ENCODE measurements at places on chromosomes 1 and 21. TPM values are rescaled to one million over a fixed set of nuclear protein-coding genes. Genes with fewer than 3 reads are reported as not detected.
A peak's percentile ranks its signal among the peaks of the same experiment; 100 is the strongest.

Gene CHODL
- total RNA-seq, result 0.57 TPM

- DNase-seq, result no peak
- H3K4me1 ChIP-seq, result no peaks in the 10 kb centered on the region
- no peak overlapping the region for H3K27ac ChIP-seq
- no peaks in the 10 kb centered on the region for H3K27me3 ChIP-seq
Observed at GRCh38 chr1:90340606-90341005, 345.7 kb downstream of the ZNF326 start.

- no peak for DNase-seq
- peaks cover 8% of the 10 kb centered on the region for H3K4me1 ChIP-seq
- no peaks in the 10 kb centered on the region for H3K27me3 ChIP-seq
- H3K27ac ChIP-seq, result peak overlapping the region; percentile 50
- no peaks in the 10 kb centered on the region for H3K36me3 ChIP-seq
Observed at GRCh38 chr1:85330214-85330631, 53.8 kb upstream of the BCL10 start.

DNA sequence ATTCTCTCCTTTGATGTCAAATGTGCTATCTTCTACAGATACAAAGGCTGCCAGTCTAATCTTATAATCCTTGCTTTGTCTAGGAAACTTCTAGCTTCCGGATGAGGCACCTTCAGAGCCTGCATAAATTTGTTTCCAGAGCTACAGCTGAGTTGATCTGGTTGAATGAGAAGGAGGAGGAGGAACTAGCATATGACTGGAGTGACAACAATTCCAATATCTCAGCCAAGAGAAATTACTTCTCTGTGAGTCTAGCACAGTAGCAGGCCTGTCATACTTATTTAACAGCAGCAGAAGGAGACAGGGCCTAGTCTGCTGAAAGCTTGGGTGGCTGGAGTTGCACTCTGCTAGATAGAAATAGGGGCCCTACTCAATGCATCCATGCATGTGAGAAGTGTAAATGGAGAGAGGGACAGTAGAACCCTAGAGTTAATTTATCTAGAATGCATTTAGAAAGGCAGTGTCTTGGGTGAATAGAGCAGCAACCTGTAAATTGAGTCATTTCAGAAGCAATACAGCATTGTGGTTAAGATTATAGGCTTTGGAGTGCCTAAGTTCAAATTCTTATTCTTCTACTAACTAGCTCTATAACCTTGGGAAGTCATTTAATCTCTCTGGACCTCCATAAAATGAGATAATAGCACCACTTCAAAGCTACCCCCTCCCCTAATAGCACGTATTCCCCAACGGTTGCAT, 89.0 kb downstream of the MACF1 start:
- peak overlapping the region; percentile 9 for H3K27ac ChIP-seq
- peaks cover 36% of the 10 kb centered on the region for H3K4me1 ChIP-seq
- no peak overlapping the region for H3K4me3 ChIP-seq
- H3K36me3 ChIP-seq, result peaks cover 11% of the 10 kb centered on the region
- no peak for DNase-seq

GRCh38 chr1:30514137-30514654, 209.2 kb downstream of the MATN1 start:
- DNase-seq, result no peak
- no peaks in the 10 kb centered on the region for H3K36me3 ChIP-seq
- H3K4me1 ChIP-seq, result no peaks in the 10 kb centered on the region
- no peaks in the 10 kb centered on the region for H3K27me3 ChIP-seq
- no peak overlapping the region for H3K4me3 ChIP-seq
- no peak overlapping the region for H3K27ac ChIP-seq

All from esophagus squamous epithelium (tissue), 5 donors.